ENCODE measurements at places on chromosomes 7 and 10.

DNA sequence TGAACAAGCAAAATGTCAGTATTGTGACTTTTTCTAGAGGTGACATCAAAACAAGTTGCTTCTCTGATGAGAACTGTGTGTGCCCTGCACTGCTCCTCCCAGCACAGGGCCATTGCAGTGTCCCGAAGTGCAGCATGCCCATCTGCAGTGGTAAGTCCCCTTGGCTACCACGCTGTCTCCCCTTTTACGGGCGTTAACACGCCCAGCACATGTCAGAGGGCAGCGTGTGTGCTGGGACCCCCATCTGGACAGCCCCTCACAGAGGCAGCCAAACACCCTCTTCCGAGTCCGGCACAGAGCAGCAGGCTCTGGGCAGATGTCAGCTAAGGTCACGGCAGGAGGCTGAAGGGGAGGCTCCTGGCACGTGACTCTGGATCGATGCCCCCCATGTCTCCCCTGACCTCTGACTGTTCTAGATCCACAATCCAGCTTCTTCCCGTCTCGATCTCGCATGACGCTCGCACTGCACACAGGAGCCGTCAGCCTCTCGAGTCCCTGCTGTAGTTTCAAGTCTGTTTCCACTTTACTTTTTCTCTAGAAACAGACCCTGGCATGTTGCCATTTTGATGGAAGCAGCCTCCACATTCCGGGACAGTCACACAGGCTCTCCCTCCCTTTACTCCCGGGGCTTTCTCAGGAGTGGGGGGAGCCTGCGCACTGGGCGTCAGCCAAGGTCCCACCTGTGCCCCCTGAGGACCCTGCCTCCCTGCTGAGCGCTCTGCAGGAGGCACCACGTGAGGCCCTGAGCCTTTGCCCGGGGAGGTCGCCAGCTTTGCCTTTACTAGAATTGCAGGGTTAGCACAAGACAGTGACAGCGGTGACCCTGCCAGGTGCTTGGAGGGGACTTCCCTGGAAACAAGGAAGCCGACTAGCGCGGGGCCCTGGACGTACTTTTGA lies 133.8 kb downstream of the TCERG1L start:
- DNase-seq: no peak

DNA sequence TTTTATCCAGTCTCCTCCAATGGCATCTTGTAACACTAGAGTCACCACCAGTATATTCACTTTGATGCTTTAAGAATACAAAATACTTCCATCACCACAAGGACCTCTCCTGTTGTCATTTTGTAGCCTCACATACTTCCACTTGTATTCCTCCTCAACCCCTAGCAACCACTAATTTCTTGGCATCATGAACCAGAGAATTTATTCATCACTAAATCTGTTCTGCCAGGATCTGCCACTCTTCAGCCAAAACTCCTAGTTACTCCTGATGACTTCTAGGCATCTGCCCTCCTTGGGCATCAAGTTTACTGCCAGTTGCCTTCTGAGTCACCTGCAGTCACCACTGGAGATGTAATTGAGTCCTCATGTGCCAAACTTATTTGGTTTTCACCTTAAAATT lies 906.8 kb downstream of the CNTNAP2 start:
- DNase-seq: no peak

- peak; percentile 59 for DNase-seq
Observed at GRCh38 chr7:79452495-79453265, 787 bp downstream of the MAGI2 start.

DNA sequence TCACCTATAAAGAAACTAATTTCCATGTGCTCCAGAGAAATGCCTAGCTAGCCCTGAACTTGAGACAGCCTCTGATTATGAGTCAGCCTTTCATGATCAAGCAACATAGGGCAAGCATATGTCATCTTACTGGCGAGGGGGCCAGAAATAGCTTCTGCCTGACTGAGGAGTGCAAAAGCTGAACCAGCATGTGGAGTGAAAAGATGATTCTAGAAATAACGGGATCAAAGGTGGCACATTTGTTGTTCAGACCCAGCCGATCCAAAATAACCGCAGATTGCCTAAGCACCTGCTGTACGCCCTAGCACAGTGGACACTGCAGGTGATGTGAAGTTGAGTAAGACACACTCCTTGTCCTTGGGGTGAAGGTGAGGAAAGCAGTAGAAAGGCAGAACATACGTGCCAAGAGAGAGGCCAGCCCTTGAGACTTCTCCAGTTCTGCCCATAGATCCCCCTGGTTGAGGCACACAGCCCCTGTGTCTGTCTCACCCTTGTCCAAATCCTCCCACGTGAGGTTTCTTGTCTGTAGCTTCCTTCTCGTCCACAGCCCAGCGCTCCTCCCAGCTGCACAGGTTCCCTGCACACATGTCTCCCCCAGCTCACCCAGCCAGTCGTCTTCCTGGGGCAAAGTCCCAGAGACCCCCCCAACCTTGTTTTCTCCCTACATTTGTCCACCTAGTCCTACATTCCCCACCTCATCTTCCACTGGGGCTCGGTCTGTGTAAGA lies 2.8 kb upstream of the BCL7B start:
- DNase-seq: no peak

GRCh38 chr10:29588629-29589421 lies 45.9 kb downstream of the SVIL start:
- DNase-seq: no peak

GRCh38 chr7:10798044-10798443 lies 175.6 kb upstream of the PHF14 start:
- DNase-seq: no peak

DNA sequence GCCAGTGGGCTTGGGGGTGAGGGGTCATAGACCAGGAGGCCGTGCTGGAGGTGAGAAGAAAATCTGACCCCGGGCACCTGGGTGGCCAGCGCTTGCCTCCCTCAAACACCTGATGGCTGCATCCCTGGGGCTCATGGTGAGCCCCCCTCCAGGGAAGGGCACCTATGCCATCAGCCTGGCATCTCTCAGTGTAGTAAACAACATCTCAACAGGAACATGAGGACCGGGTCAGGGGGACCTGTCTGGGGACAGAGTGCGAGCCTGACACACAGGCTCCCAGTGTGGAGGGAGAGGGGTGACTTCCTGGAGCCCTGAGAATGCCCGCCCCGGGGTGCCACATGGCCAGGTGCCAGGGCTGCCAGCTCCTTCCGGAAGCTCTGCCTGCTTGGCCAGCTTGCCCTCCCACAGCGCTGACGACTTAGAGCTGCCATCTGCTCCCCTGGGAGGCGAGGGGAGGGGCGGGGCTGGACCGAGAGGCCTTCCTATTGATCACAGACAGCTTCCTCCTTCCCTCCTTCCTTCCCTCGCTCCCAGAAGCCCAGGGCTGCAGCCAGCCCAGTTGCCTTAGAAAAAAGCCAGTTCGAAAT lies 12.3 kb downstream of the STX1A start:
- DNase-seq: peak; percentile 41

GRCh38 chr7:34675749-34676374 lies 17.8 kb downstream of the NPSR1 start:
- peak; percentile 21 for DNase-seq

DNA sequence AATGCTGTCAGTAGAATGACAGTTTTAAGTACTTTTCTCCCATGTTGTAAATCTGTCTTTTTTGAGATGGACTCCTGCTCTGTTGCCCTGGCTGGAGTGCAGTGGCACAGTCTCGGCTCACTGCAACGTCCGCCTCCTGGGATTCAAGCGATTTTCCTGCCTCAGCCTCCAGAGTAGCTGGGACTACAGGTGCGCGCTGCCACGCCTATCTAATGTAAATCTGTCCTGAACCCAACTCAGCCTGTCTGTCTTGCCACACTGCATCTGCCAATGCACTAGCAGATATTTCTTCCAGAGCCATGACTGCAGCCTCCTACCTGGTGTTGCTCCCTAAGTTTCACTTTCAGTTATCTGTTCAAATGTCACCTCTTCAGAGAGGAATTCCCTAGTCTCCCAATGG lies 264.1 kb downstream of the PHF14 start:
- no peak for DNase-seq

DNA sequence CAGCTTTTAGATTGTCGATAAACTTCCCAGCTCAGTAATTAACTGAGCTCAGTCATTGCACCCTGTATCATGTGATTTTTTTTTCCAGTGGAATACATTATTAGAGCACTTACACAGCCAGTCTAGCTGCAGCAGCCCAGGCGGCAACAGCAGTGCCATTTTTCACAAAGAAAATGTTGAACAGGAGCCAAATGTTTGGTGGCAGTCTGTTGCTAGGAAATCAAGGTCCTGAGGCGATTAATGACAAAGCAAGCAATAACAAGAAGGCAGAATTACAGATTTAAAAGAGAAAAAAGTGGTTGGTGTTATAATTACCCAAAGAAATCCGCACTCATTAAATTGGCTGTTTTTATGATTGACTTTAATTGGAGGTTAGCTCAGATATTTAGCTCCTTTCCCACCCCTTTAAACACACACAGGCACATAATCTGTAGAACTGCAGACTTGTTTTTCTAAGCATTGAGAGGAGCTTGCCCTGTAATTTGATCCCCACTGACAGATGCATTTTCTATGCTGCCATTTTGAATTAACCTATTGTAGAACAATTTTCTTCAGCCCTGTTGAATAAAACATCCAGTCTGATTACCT lies 267.4 kb downstream of the ADK start:
- DNase-seq: peak; percentile 41

GRCh38 chr10:35351021-35351420 lies 14.7 kb downstream of the CCNY start:
- no peak for DNase-seq

DNA sequence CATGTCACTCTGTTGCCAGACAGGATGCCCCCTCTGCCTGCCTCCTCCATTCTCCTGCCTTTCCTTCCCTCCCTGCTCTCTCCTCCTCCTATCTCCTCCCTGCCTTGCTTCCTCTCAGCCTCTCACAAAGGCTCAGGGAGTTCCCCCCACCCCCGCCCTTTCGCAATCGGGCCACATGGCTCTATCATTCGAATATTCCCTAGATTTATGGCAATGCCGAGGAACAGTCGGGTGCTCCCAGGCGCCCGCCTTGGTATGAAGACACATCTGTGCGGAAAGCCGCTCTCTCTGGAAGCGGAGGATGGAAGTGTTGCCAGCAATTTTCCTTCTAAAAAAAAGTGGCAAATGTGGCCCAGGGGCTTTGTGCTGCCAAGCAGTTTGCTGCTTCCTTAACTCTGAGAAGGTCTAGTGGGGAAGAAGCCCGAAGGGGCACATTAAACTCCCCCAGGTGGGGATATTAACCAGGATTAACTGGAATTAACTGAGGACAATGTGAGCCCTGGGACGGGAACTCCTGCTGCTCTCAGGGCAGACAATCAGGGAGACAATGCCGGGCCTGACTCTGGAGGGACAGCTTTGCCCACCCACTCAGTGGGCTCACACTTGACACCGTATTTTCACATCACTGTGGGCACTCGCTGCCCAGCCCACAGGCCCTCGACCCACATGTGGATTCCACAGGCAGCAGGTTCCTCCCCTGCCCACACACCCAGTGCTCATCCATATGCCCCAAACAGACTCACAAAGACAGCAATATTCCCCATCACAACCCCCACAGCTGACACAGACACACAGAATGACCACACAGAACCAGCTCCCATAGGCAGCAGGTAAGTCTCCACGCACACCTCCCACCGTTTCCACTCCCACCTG lies 88.4 kb upstream of the SMNDC1 start:
- DNase-seq: no peak

DNA sequence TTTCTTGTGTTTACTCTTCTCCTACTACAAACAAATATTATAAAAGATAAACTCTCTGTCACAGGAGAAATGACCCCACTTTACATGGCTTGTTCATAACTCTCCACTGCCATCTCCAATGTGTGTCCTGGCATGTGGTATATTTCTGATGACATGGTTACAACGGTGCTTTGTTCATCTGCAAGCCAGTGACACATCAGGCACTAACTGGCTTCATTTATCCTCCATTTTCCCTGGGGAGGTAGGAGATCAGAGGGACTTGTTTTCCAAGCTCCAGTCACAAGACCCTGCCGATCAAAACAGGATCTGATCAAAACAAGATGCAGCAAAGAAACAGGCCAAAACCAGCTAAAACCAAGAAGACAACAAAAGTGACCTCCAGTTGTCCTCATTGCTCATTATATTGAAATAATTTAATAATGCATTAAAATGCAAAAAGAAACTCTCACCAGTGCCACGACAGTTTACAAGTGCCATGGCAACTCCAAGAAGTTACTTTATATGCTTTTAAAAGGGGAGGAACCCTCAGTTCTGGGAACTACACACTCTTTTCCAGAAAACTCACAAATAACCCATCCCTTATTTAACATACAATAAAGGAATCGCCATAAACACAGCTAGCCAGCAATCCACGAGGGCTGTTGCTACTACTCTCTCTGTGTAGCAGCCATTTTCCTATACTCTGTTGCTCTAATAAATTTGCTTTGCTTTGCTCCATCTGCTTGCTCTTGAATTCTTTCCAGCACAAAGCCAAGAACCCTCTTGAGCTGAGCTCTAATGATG lies 224.2 kb downstream of the XPNPEP1 start:
- no peak for DNase-seq

DNA sequence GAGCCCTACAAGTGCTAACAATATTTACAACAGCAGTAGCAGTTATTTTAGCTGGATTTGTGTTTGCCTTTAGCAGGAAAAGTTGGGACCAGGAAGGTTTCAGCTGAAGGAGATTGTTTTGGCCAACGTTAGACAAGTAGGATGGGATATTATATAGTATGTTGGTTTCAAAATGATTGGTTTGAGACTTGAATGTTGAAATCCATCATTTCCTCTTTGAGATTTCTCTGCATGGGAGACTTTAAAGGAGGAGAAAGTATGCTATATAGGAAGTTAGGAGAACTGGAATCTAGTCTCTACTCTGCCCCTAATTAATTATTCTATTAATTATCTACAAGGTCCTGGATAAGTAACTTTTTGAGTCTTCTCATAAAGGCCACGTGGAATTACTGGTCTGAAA lies 263.8 kb downstream of the PTEN start:
- DNase-seq: no peak

GRCh38 chr7:29369909-29370488 lies 175.4 kb downstream of the CHN2 start:
- DNase-seq: no peak

DNA sequence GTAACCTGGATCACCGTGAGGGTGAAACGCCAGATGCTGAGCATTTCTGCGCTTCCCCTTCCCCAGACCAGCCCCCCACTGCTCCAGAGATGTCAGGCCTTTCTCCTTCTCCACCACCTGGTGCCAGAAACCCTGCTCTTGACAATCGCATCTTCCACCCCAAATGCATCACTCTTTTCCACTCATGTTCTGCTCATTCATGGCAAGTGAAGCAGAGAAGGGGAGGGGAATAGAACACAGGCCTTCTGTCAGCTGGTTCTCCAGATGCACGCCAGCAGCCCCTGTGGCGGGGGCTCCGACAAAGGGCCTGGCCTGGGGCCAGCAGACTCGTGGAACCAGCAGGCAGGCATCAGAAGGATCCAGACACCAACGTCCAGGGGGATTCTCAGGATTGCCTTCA lies 68.5 kb upstream of the SVIL start:
- no peak for DNase-seq

GRCh38 chr10:21217107-21217506 lies 308.4 kb downstream of the SKIDA1 start:
- no peak for DNase-seq

- DNase-seq: peak; percentile 98
Observed at GRCh38 chr10:12333380-12334185, 15.8 kb upstream of the CAMK1D start.
